ENCODE measurements at places on chromosomes 7 and 10. TPM values are rescaled to one million over a fixed set of nuclear protein-coding genes. Genes with fewer than 3 reads are reported as not detected.
A peak's percentile ranks its signal among the peaks of the same experiment; 100 is the strongest.

- peaks cover 6% of the 10 kb centered on the region for H3K4me1 ChIP-seq
- no peaks in the 10 kb centered on the region for H3K36me3 ChIP-seq
- H3K4me3 ChIP-seq, result no peak overlapping the region
- H3K27ac ChIP-seq, result no peak overlapping the region
Measured at GRCh38 chr10:103546401-103546800, 52.9 kb downstream of the NEURL1 start.

GRCh38 chr7:73829505-73829904 is 1.3 kb upstream of the CLDN4 start:
- H3K27me3 ChIP-seq, result no peaks in the 10 kb centered on the region
- H3K4me1 ChIP-seq, result peaks cover 3% of the 10 kb centered on the region
- no peak overlapping the region for H3K27ac ChIP-seq

The LOXL4 gene
- total RNA-seq, result 1.1 TPM

GRCh38 chr10:128178302-128178958 is 52.2 kb upstream of the MKI67 start:
- no peak overlapping the region for H3K27ac ChIP-seq
- DNase-seq, result peak; percentile 88
- H3K36me3 ChIP-seq, result no peaks in the 10 kb centered on the region

GRCh38 chr10:91552274-91553095 is 80.4 kb downstream of the PPP1R3C start:
- H3K4me3 ChIP-seq, result no peak overlapping the region
- no peak overlapping the region for H3K27ac ChIP-seq
- no peaks in the 10 kb centered on the region for H3K36me3 ChIP-seq
- no peaks in the 10 kb centered on the region for H3K4me1 ChIP-seq
- peak; percentile 65 for DNase-seq
- no peaks in the 10 kb centered on the region for H3K27me3 ChIP-seq

The TRIM4 gene
- total RNA-seq, result 11.1 TPM

DNA sequence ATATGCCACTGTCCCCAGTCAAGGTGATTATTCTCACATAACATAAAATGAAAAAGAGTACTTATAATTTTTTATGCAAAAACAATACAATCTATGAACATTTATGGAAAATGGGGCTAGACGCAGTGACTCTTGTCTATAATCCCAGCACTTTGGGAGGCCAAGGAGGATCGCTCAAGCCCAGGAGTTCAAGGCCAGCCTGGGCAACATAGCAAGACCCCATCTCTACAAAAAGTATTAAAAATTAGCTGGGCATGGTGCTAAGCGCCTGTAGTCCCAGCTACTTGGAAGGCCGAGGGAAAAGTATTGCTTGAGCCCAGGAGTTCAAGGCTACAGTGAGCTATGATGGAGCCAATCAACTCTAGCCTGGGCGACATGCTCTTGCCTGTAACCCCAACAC is 14.5 kb upstream of the ANAPC16 start:
- no peak overlapping the region for H3K4me3 ChIP-seq
- H3K27me3 ChIP-seq, result no peaks in the 10 kb centered on the region
- no peak overlapping the region for H3K27ac ChIP-seq
- no peaks in the 10 kb centered on the region for H3K4me1 ChIP-seq
- no peak for DNase-seq

DNA sequence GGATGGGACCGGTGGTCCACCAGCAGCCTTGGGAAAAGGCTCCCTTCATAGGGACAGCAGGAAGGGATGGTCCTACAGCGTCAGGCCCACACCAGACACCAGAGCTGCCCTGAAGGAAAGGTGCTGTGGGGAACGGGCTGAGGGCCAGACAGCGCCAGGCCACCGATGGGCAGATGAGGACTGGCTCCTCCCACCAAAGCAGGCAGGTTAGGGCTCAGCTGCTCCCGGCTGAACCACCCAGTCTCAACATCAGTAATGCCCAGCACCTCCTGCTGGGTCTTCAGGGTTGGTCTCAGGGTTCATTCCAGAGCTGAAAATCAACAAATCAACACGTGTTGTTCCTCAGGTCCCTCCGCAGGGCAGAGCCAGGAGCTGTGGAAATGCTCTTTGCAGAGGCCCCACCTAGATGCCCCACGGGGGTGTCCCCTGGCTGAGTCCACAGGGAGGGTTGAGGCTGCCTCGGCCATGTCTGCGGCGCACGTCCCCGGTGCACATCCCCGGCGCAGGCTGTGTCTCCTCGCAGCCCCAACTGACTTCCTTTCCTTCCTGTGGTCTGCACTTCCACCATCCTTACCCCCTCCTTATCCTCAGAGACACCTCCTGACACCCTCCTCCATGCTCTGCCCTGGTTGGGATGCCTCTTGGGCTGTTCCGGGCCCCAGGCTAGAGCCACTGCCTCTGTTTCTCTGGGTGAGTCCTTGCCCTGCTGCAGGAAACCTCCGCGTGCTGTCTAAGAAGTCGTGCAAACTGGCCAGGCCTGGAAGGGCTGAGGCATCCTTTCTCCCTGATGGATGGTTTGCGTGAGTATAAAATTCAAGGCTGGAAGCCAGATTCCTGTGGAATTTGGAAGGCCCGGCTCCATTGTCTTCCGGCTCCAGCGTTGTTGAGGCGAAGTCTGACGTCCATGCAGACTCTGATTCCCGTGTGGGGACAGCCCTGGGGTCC is 32.8 kb upstream of the CFAP46 start:
- no peak overlapping the region for H3K4me3 ChIP-seq
- H3K4me1 ChIP-seq, result no peaks in the 10 kb centered on the region
- no peaks in the 10 kb centered on the region for H3K27me3 ChIP-seq
- H3K27ac ChIP-seq, result no peak overlapping the region

The ADO gene
- total RNA-seq, result 27.1 TPM

DNA sequence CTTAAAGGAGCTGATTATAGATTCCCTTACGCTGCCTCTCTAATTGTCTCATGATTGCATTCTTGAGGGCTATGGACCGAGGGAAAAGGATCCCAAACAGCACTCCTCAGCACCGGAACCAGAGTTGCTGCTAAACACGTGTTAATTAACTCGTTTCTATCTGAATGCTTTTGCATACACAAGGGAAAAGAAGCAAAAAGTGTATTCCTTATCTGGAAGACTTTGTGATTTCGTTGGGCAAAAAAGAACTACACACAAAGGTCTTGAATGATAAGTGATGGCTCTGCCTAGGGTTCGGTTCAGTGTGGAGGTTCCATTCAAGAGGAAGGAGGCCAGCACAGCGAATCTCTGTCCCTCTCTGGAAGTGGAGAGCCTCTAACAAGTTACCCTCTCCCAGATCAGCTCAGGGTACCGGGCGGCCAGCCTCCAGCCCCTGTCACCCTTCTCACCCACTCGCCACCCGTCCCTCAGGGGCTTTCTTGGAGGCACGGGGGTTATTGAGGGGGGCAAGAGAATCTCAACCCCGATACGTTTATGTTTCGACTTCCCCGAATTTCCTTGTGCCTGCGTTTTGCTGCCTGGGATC is 515 bp upstream of the SLC4A2 start:
- peaks cover 12% of the 10 kb centered on the region for H3K27me3 ChIP-seq
- no peaks in the 10 kb centered on the region for H3K36me3 ChIP-seq

DNA sequence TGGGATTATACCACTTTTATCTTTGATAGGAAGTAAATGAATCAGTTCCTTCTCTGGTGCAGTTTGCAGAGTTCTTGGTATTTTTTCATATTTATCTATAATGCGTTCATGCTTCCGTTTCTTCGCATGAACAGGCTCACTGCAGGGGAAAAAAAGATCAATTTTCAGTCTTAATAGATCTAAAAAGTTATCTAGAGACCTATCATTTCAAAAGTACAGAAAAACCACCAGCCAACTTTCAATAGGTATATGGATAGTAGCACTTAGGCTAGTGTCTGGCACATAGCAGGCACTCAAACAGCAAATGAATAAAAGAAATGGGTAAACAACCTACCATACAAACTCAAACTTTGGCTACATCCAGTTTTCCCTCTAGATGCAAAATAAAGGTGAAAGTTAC is 5.5 kb downstream of the NOC3L start:
- no peaks in the 10 kb centered on the region for H3K4me1 ChIP-seq
- H3K27ac ChIP-seq, result no peak overlapping the region
- no peaks in the 10 kb centered on the region for H3K27me3 ChIP-seq
- no peak for DNase-seq

- no peak overlapping the region for H3K4me3 ChIP-seq
- DNase-seq, result no peak
- no peaks in the 10 kb centered on the region for H3K27me3 ChIP-seq
- H3K27ac ChIP-seq, result peak overlapping the region; percentile 24
- peaks cover 5% of the 10 kb centered on the region for H3K36me3 ChIP-seq
Measured at GRCh38 chr7:102149416-102149815, 137.3 kb upstream of the SH2B2 start.

GRCh38 chr10:15227611-15228372 is 59.3 kb upstream of the NMT2 start:
- peaks cover 12% of the 10 kb centered on the region for H3K36me3 ChIP-seq
- no peak overlapping the region for H3K27ac ChIP-seq
- no peak for DNase-seq
- H3K4me1 ChIP-seq, result peaks cover 3% of the 10 kb centered on the region
- H3K4me3 ChIP-seq, result no peak overlapping the region
- H3K27me3 ChIP-seq, result no peaks in the 10 kb centered on the region

DNA sequence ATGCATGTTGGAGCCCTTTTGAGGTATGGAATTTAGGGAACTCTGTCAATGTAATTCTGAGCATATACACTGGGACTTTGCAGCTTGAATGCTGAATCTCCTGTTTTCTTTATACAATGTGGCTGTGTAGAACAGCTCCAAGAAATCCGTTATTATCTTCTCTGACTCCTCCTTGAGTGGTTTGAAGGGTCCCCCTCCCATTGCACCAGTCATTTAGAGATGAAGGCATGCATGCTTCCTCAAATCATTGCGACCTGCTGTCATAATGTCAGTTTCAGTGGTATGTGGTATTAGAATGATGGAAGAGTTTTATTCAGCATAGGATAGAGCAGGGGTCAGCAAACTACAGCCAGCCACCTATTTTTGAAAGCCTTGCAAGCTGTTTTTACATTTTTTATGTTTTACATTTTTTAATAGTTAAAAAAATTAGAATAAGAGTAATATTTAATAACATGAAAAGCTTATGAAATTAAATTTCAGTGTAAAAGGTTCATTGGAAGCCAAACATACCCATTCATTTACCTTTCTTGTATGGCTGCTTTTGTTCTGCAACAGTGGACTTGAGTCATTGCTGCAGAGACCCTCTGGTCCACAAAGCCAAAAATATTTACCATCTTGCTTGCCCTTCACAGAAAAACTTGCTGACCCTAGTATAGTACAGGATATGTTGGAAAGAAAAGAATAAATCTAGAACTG is 8.1 kb downstream of the STK17A start:
- H3K4me3 ChIP-seq, result no peak overlapping the region
- no peaks in the 10 kb centered on the region for H3K4me1 ChIP-seq
- no peaks in the 10 kb centered on the region for H3K27me3 ChIP-seq
- DNase-seq, result no peak
- no peak overlapping the region for H3K27ac ChIP-seq
- H3K36me3 ChIP-seq, result peaks cover 1% of the 10 kb centered on the region

- no peaks in the 10 kb centered on the region for H3K4me1 ChIP-seq
- no peak overlapping the region for H3K4me3 ChIP-seq
- H3K27ac ChIP-seq, result no peak overlapping the region
- no peak for DNase-seq
Measured at GRCh38 chr10:4265964-4266363, 481.0 kb upstream of the KLF6 start.

All from endodermal cell (in vitro differentiated cells).